ENCODE measurements at places on chromosomes 4 and X.

DNA sequence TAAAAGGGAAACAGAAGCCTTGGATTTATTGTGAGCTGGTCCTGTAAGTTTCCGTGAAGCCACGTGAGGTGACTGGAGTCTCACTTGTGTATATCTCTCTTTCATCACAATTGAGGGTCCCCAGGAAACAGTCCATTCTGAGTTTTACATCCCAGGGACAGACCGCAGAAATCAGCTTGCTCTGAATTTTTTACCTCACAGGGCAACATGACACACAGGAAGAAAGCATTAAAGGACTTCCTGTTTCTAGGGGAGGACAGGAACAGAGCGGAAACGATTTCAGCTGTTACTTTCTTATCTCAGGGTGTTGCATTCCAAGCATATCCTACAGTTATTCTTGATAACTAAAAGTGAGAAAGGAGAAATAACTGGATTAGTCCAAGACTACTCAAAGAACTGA lies 553.5 kb downstream of the TRAM1L1 start:
- no peak for DNase-seq

GRCh38 chrX:19776753-19777152 lies 110.6 kb downstream of the SH3KBP1 start:
- no peak for DNase-seq

- no peak for DNase-seq
These were observed 44.2 kb upstream of the PCDH18 start for GRCh38 chr4:137576446-137576845.

- DNase-seq: no peak
These were observed 153.5 kb upstream of the PJA1 start for GRCh38 chrX:69318651-69319340.

DNA sequence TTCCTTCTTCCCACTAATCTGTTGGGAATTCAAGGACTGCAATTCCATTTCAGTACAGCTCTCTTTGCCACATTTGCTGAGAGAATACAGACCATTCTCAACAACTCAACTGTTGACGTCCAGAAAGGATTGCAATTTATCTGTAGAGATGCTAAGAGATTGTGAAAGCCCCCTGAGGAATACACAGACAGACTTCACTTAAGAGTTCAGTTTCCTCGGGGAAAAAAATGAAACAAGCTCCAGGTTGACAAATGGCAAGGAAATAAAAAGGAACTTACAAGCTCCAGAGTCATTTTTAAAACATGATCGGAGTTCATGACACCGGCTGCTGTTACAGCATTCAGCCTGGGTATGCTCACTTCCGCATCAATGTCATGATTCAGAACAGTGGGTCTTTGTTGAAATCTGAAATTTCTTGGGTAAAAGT lies 13.8 kb downstream of the TLR10 start:
- DNase-seq: no peak

GRCh38 chrX:20980426-20980825 lies 393.8 kb upstream of the CNKSR2 start:
- DNase-seq: no peak

- DNase-seq: no peak
These were observed 363.9 kb downstream of the DHRSX start for GRCh38 chrX:2136848-2137247.

- no peak for DNase-seq
These were observed 4.9 kb downstream of the SEPTIN11 start for GRCh38 chr4:76954489-76954888.

DNA sequence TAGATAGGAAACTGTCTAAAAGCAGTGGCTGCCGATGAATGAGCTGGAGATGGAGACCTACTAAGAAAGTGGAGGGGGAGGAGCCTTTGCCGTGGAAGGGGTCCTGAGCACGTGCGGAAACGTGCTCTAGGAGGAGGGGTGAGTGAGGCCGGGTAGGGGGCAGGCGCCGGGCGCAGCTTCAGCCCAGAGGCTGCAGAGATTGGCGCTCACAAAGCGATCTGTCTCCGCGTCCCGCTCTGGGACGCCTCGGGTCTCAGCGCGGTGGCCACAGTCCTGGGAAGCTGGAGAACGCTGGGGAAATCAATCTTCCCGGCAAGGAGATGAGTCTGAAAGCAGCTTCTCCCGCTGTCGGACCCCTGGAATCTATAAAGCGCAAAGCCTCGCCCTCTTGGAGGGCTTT lies 444 bp upstream of the ARHGAP6 start:
- DNase-seq: no peak

DNA sequence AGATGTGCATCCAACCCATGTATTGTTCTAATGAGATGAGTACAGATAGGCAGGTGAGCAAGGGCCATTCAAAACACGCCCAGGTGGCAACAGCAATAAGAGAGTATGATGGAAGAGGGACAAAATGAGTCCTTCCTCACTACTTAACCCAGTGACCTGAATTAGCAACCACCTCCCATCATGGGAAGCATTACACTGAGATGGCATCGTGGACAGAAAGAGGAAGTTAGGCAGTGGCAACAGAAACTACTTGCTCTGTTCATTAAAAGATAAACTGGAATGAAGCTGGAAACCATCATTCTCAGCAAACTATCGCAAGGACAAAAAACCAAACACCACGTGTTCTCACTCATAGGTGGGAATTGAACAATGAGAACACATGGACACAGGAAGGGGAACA lies 17.2 kb downstream of the RXFP1 start:
- DNase-seq: no peak

- no peak for DNase-seq
These were observed 35.5 kb downstream of the F8 start for GRCh38 chrX:154986826-154987575.

- no peak for DNase-seq
These were observed 49.5 kb downstream of the CD99L2 start for GRCh38 chrX:150848914-150849365.

DNA sequence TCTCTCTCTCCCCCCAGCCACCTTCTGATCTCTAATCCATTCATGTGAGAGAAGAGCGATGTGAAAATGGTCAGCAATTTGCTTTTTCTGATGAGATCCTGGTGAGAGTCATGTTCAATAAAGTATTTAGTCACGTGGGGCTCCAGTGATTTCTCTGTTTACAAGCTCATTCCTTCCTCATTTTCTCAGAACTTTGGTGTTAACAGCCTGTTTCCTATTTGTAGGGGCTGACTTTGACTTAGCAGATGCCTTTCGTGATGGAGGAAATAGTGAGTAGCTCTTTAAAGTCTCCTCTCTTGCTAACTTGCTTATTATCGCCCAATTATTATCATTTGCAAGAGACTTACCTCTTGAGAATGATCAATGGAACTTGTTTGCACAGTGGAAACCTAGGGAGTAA lies 72.6 kb upstream of the CD99 start:
- no peak for DNase-seq

DNA sequence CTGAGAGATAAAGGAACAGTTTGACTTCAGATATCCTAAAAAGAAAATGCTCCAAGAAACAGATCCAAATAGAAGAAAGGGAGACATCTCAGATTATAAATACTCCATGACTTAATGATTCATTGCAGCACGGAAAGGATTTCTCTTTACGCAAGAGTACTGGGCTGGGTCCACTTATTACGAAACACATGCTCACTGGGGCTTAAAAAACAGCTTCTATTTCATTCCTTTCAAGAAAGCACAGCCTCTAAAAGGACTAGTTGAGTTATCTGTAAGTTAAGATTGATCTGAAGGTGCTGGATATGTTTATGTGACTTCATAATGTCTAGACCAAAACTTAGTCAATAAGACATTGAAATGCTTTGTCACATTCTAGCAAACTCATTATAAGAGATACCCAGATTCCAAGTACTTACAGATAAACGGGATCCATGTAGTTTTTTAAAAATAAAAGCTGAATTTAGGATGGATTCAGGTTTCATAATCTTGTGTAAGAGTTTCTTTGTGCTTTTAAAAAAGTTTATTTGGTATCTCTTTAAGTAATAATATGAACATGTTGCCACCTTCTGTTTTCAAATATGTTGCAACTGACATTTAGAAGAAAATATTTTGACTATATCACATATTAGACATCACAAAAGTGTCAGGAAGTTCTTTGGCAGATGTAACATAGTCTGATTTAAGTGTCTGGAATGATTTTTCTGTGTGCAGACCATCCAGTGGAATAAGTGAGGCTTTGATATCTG lies 109.5 kb upstream of the MYOZ2 start:
- DNase-seq: no peak

GRCh38 chr4:41734371-41734770 lies 14.2 kb downstream of the PHOX2B start:
- no peak for DNase-seq

GRCh38 chr4:186932631-186933187 lies 209.1 kb upstream of the FAT1 start:
- DNase-seq: no peak

DNA sequence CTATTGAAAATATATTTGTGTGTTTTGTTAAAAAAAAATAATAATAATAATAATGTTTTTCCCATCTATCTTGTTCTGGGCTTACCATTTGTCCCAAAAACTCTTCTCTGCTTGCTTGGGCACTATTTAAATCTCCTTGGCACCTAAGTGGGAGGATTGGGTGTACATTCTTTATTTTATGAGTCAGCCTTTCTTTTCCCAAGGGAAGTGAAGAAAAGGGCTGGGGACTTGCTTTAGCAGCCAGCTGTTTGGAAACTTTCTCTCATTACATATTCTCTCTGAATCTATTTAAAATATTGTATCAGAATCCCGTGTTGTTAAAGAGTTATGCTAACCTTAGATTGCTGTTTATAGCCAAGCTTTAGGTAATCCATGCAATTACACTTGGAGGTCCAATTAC lies 2332.4 kb downstream of the ARAP2 start:
- no peak for DNase-seq

DNA sequence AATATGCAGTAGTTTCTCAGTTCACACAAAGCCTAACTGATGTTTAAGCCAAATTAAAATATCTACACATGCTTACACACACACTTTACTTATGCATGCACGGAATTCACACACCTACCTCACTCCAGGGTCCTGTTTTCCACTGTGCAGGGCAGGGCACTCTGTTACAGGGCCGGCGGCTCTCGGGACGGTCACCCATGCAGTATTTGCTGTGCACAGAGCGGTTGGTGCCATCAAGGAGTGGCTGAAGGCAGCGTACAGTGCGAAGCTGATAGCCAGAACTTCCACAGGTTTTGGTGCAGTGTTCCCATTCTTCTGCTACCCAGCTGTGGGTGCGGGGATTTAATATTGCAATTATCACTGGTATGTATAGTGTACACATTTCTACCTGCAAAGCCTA lies 258.9 kb downstream of the NPFFR2 start:
- no peak for DNase-seq

GRCh38 chr4:173505924-173506518 lies 24.0 kb downstream of the HAND2 start:
- DNase-seq: peak; percentile 48

- no peak for DNase-seq
These were observed 12.0 kb upstream of the DCHS2 start for GRCh38 chr4:154503598-154503997.
